ENCODE measurements at places on chromosomes 2 and 18.

DNA sequence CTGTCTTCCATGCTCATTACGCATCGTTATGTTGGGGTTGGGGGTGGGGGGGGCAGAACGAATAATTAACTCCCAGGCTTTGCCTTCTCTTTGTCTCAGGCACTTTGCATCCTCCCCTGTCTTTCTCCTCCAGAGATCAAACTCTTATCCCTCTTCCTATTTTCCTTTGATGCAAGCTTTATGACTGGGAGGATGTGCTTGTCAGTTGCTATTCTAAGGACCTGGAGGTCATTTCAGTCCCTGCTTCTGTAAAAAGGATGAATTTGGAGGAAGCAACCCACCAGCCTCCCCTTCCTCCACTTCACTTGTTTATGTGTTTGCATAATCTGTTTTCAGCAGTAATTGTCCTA lies 87.5 kb downstream of the ZCCHC2 start:
- no peak for DNase-seq

DNA sequence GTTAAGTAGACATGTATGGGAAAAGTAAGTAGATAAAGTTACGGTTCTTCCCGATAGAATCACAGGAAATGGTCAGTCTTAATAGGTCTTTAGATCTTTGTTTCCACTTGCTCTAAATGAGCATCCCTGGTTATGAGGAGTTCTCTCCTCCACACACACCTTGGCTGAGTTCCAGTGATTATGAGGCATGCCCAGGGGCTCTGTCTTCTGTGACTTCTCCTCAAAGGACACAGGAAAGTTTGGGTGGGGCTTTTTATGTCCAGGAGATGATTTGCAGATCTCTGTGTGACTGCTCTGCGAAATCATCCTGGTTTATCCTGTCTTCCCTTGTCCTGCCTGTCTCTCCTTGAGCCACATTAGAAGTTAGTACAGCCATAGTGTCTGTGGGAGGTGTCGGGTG lies 83.9 kb upstream of the EML6 start:
- no peak for DNase-seq

DNA sequence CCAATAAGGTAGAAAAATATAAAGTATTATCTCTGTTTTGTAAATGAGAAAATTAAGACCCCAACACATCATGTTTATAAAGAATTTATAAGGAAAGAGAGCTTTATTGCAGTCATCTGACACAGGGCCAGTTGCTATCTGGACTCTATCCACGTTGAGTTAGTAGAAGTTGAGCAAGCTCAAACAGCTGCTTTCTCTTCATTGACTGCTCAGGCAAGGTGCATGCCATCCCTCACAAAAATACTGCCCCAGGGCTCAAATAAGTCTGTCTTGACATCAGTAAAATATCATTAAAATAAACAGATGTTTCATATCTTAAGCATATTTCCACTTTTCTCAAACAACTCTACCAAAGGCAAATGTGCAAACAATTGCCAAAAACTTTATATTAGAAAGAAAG lies 14.8 kb downstream of the COL5A2 start:
- peak; percentile 69 for DNase-seq

GRCh38 chr2:223048519-223048918 lies 3.5 kb upstream of the KCNE4 start:
- no peak for DNase-seq

DNA sequence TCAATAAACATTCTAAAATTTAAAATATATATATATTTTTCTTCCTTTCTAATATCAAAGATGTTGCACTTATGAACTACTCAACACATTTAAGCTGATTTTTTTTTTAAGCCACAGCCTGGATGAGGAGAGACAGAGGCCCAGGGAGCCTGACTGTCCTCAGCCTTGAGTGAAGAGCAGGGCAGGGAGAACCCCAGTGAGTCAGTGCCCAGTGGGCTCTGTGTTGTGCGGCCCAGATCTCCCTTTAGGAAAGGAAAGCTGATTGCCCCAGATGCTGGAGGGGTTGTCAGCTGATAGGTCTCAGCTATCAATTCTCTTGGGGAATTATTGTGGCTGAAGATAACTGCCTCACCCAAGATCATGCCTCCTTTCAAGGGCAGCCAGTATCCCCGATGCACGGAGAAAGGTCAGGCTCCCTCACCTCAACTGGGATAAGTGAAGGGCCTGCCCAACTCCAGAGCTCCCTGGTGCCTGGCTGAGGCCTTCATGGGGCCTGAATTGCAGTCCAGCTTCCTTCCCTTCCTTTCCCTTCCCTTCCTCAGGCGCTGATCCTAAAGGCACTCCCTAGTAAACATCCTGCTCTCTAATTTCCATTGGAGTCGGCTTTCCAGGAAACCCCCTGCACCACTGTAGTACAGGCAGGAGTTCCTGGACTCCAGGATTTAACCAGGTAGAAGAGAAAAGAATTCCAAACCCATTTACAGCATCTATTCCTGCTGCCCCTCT lies 106.9 kb upstream of the ATL2 start:
- DNase-seq = no peak

DNA sequence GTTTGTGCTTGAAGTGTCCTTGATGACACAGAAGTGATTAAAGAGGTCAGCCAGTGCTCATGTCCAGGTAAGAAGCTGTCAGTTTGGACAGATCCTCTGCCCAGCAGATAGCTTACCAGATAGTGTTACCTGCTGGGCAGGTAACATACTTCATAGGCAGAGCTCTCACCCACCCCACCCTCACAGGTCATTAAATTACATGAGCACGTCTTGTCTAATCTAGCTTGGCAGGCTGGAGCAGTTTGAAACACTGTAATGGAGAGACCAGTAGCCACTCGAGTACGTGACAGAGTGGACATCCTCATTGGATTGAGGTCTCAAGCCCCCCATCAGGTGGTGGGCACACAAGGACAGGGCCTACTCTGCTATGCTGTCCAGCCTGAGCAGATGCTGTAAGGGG lies 27.1 kb downstream of the TTC32 start:
- DNase-seq = no peak

GRCh38 chr18:58754544-58755068 lies 83.3 kb downstream of the MALT1 start:
- peak; percentile 42 for DNase-seq

- DNase-seq = no peak
Measured at GRCh38 chr2:196957881-196958525, 31.5 kb upstream of the PGAP1 start.

DNA sequence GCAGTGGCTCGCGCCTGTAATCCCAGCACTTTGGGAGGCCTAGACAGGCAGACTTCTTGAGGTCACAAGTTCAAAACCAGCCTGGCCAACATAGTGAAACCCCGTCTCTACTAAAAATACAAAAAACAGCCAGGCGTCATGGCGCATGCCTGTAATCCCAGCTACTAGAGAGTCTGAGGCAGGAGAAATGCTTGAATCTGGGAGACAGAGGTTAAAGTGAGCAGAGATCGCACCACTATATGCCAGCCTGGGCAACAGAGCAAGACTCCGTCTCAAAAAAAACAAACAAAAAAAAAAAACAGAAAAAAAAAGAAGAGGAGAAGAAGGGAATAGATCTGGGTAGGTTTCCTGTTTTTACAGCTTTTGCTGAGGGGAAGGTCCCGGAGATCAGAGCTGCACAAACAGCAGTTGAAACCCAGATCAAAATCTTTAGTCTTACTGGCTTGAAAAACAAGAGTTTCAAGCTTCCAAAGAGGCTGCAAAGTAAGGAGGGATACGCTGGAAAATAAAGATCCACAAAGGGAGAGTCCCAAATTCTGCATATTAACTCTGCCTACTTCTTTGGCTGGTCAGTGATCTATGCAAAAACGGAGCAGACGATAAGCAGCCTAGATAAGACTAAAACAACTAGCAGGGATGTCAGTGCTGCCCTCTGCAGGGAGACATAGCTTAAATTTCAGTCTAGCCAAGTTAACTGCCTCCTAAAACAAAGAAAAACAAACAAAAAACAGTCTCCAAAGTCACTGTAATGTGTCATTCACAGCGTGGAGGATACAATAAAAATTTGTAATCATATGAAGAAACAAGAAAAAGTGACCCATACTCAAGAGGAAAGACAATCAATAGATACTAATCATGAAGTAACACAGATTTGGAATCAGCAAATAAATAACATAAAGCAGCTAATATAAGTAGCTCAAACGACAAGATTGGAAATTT lies 74.1 kb downstream of the TLK1 start:
- peak; percentile 22 for DNase-seq

- DNase-seq = no peak
Measured at GRCh38 chr2:210000464-210001324, 1.7 kb upstream of the RPE start.

- DNase-seq = no peak
Measured at GRCh38 chr2:203830304-203831055, 37.1 kb upstream of the CTLA4 start.

- DNase-seq = no peak
Measured at GRCh38 chr18:51890762-51891161, 449.2 kb upstream of the DCC start.

GRCh38 chr2:16739778-16740581 lies 74.3 kb upstream of the CYRIA start:
- no peak for DNase-seq

DNA sequence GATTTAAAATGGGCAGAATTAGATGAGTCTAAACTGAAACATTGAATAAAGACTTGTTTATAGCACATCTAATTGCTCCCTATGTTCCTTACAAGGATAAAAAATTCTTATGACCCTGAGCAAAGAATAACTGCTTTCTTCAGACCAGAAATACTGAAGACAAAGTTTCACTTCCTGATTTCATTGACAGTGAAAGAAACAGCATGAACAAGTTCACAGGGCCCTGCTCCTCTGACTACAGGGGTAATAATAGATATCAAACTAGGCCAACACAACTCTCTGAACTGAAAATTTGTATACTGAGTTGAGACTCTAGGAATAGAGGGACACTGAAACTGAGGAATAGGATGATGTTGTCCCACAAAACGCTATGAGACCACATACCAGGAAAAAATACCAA lies 1383.3 kb upstream of the CDH2 start:
- DNase-seq = no peak

DNA sequence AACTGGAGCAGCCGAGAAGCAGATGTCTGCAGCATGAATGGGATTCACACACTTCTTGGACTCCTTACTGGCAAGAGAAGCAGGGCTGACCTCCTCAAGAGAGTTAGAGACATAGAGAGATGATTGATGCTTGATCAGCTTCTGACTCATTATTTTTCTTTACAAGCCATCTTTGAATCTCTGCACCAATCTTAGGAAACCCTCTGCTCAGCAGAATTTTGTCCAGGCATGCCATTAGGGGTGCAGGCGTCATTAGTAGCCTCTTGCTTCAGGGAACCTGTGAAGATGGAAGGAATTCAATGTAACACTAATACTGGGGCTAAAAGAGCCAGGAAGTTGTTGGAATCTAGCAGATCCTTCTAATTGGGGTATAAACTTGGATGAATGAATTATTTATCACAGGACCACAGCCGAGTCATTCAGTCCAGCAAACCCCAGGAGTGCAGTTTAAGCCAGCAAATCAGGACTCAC lies 151.8 kb downstream of the MGAT5 start:
- no peak for DNase-seq

- no peak for DNase-seq
Measured at GRCh38 chr18:23927821-23928746, 86.5 kb upstream of the TTC39C start.

DNA sequence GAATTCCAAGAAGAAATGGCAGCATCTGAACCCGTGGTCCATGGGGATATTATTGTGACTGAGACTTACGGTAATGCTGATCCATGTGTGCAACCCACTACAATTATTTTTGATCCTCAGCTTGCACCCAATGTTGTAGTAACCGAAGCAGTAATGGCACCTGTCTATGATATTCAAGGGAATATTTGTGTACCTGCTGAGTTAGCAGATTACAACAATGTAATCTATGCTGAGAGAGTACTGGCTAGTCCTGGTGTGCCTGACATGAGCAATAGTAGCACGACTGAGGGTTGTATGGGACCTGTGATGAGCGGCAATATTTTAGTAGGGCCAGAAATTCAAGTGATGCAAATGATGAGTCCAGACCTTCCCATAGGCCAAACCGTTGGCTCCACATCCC lies 34.4 kb upstream of the DSG3 start:
- DNase-seq = no peak

GRCh38 chr2:72182547-72182946 lies 34.9 kb upstream of the CYP26B1 start:
- DNase-seq = no peak

DNA sequence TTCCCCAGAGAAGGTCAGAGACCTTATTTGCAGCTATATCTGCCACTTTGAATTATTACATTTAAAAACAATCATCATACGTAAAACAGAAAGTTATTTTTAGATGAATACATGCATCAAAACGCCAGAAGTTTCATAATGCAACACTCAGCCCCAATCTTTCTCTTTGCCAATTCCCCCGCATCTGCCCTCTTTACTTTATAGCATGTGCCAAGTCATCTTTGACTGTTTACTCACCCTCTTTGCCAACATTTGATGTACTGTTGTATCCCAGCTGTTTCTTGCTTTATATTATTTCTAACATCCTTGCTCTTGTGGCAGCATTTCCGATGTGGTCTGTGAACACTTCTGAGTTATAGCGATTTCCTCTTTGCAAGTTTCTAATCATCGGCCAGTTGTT lies 86.2 kb downstream of the CRIM1 start:
- DNase-seq = no peak

DNA sequence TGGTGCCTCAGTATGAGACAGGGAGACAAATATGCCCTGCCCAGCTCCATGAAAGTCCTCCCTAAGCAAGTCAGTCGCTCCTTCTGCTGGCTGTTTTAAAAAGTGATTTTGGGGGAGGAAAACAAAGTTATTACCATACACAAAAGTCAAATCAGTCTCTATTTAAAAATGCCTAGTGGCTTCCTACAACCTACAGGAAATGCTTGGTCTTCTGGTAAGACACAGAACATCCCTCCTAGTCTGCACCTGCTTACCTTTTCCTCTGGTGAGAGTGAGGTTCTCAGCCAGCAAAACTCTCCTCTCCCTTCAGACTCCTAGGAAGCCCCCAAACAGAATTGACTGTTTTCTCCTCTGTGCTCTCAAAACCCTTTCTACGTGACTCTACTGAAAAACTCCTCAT lies 13.5 kb downstream of the CMPK2 start:
- DNase-seq = no peak

GRCh38 chr18:11586896-11587295 lies 22.5 kb upstream of the SLC35G4 start:
- no peak for DNase-seq

GRCh38 chr2:161412346-161412745 lies 3.8 kb upstream of the TBR1 start:
- DNase-seq = no peak

DNA sequence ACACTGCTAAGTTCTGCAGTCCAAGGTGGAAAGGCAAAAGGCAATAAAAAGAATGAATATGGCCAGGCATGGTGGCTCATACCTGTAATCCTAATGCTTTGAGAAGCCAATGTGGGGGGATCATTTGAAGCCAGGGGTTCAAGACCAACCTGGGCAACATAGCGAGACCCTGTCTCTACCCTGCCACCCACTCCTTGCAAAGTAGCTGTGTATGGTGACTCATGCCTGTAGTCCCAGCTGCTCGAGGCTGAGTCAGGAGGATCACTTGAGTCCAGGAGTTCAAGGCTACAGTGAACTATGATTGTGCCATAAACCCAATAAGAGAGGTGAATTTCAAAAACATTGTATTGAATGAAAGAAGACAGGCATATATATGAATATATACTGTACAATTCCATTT lies 2.4 kb downstream of the MYL12B start:
- no peak for DNase-seq
